Subcutaneous preadipocyte (primary cell): ENCODE measurements at places on chromosomes 4 and X. TPM values are rescaled to one million over a fixed set of nuclear protein-coding genes. Genes with fewer than 3 reads are reported as not detected.

CYBB gene
- total RNA-seq: not detected in 2 replicates

SAGE1 gene
- not detected in 2 replicates for total RNA-seq

PPP4R3C gene
- total RNA-seq: not detected in 2 replicates

PPEF2 gene
- total RNA-seq: under 0.01 TPM in 1 of 2 replicates, not detected in the other

DMP1 gene
- total RNA-seq: not detected in 2 replicates

MAGEA6 gene
- not detected in 2 replicates for total RNA-seq

WWC2 gene
- total RNA-seq: 13.6 and 24.8 TPM in 2 replicates
